ENCODE measurements at places on chromosomes 1 and 21.

GRCh38 chr1:231926340-231926739 lies 299.8 kb downstream of the DISC1 start:
- no peak for DNase-seq

GRCh38 chr1:177053648-177054047 lies 110.9 kb downstream of the ASTN1 start:
- no peak for DNase-seq

- no peak for DNase-seq
These were observed 16.6 kb upstream of the AK5 start for GRCh38 chr1:77265180-77265579.

- no peak for DNase-seq
These were observed 35.9 kb upstream of the ZRANB2 start for GRCh38 chr1:71116729-71117128.

- no peak for DNase-seq
These were observed 2.0 kb upstream of the CD101 start for GRCh38 chr1:116999596-116999995.

DNA sequence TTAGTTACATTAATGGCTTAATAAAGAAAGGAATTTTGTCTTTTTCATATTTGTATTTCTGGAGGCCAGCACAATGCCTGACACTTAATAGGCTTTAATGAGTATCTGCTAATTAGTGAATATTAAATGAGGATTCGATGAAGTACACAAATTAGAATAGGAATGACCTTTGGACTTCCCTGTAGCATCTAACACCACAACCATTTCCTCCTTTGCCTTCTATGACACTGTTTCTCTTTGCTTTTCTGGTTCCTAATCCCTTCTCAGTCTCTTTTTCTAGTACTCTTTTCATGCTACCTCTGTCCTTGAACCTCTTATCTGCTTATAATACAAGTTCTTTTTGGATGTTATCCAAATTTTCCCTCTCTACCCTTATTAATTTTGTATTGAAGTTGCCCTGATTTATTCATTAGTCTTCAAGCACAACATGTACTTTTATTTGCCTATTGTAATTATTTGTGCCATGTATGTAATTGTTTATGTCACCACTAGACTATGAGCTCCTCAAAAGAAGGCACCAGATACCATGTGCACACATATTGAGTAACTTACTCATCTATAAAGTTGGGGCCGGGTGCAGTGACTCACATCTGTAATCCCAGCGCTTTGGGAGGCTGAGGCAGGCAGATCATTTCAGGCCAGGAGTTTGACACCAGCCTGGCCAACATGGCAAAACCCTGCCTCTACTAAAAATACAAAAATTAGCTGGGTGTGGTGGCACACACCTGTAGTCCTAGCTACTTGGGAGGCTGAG lies 23.8 kb downstream of the RPS27 start:
- peak; percentile 54 for DNase-seq

DNA sequence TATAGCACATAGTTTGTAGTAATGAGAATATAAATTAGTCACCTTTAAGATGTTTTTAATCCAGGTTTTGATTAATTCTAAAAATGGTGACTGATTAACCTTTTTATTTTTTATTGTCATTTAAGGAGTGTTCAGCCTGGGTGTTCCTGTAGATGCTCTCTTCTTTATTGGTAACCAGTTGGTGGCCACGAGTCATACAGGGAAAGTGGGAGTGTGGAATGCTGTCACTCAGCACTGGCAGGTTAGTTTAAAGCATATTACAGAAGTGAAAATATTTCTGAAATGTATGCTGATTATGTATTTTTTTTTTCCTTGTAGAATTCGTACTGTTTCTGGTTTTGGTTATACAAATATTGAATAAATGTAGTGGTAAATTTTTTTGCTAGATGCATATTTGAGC lies 28.1 kb downstream of the KCTD3 start:
- DNase-seq, result peak; percentile 13

GRCh38 chr21:36337099-36337509 lies 17.1 kb downstream of the MORC3 start:
- DNase-seq, result peak; percentile 57
